ENCODE measurements at places on chromosomes 16 and 17.

- DNase-seq, result no peak
Observed at GRCh38 chr16:71570144-71570543, 6.7 kb downstream of the TAT start.

DNA sequence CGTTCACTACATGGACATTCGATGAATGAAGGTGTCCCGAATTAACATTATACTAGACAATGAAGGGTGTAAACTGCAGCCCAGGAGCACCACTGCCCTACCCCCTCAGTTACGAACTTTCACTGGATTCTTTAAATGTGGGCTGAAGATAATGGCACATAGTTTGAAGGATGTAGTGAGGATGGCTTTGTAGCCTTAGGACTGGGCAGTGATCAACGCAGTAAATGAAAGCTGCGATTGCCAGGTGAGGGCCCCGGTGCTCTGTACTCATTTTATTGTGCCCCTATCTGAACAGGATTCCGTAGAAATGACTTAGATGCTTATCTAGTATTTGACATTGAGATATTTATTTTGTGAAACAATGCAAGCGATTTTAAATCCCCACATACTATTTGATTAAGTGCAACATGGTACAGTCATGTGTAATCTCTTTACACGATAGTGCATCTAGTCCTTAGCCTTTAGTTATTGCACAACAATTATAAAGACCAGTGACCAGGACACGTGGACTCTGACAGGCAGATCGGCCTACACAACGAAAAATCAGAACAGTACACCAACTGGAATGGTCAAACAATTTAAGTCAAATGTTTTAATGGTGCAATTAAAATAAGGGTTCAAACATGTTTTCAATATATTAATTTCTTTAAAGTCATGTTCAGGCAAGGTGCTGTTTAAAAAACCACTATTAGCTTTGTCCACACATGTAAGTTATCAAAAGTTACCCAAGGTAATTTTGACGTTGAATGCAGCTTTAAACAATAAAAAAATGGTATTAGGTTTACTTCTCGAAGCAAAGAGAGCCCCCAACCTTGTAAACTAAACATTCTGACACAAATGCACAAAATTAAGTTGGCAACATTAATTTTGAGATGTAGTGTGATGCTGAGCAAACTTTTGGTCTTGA lies 17.4 kb upstream of the ERN1 start:
- DNase-seq, result peak; percentile 34

- peak; percentile 14 for DNase-seq
Observed at GRCh38 chr17:68057531-68057952, 22.0 kb downstream of the KPNA2 start.

- no peak for DNase-seq
Observed at GRCh38 chr16:52991572-52991971, 61.1 kb downstream of the CHD9NB start.

GRCh38 chr17:16287563-16288027 lies 65.7 kb downstream of the CENPV start:
- DNase-seq, result peak; percentile 16

- no peak for DNase-seq
Observed at GRCh38 chr17:39965017-39965699, 2.4 kb downstream of the GSDMA start.

DNA sequence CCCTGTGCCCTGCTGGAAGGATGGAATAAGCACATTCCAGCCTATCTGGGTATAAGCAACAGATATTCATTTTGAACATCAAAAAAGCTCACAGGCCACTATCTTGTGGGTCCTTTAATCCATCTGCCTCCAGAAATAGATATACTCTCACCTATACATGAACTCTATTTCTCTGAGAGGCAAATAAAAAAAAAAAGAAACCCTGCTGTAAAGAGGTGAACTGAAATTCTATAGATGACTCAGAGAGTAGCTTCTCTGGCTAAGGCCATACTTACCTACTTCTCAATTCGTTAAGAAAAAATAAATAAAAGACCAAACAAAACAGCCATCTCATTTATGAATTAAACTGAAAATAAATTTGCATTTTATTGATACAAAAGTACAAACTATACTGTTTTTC lies 86.3 kb downstream of the DYNLRB2 start:
- DNase-seq, result no peak

GRCh38 chr16:85615014-85615851 lies 2.1 kb downstream of the GSE1 start:
- no peak for DNase-seq

GRCh38 chr17:29279397-29280070 lies 14.4 kb downstream of the NUFIP2 start:
- no peak for DNase-seq

DNA sequence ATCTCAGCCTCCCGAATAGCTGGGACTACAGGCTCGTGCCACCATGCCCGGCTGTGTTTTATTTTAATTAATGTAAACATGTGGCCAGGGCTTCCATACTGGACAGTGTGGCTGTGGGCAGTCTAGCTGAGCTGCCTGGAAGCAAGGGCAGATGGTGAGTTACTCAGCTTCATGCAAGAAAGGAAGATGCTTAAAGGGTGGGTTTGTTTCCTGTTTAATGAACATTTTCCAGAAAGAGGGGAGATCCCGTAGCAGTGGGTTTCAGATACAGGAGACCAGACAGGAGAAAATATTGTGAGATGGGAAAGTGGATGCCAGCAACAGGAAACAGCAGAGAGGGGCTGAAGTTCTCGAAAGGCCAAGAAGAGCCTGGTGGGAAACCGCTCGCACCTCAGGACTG lies 7.3 kb downstream of the MAPK8IP3 start:
- DNase-seq, result no peak

DNA sequence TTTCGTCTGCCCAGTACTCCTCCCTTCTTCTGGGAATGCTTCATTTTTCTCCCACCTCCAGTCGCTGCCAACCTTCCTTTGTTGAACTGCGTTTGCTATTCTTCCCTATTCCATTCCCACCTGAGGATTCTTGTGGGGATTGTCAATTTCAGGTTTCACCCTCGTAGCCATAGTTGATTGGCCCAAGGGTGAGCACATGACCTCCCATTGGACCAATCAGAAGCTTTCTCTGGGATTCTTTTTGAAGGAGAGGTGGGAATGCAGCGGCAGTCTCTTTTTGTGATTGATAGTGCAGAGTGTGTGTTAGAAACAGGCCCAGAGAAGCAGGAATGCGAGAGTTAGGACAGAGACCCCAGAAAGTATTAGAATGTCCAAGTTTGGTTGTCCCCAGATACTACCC lies 49.1 kb upstream of the GPRC5B start:
- no peak for DNase-seq

GRCh38 chr16:89722392-89723278 lies 1.3 kb downstream of the ZNF276 start:
- peak; percentile 49 for DNase-seq

GRCh38 chr17:17778308-17779014 lies 58.3 kb downstream of the SREBF1 start:
- DNase-seq, result no peak

GRCh38 chr16:8589057-8589899 lies 1.0 kb downstream of the TMEM114 start:
- no peak for DNase-seq

DNA sequence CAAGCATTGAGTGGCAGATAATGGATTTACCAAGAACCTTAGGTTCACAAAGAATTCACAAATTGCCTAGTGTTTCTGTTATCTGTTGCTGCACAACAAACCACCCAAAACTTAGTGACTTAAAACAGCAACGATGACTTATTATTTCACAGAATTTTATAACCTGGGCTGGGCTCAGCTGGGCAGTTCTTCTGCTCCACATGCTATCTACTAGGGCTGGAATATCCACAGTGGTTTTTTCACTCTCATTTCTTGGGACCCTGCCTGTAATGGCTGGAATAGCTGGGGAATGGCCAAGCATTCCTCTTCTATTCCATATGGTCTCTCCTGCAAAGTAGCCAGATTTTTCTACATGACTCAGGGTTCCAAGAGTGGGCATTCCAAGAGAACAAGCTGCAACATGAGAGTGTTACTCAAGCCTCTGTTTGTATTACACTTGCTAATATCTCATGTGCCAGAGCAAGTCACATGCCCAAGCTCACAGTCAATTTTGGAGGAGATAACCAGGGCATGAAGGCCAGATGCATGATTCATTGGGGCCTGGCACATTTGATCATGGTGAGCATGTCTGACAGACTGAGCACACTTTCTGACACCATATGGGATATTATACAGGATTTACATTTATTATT lies 4.9 kb upstream of the PSMD7 start:
- DNase-seq, result peak; percentile 9

DNA sequence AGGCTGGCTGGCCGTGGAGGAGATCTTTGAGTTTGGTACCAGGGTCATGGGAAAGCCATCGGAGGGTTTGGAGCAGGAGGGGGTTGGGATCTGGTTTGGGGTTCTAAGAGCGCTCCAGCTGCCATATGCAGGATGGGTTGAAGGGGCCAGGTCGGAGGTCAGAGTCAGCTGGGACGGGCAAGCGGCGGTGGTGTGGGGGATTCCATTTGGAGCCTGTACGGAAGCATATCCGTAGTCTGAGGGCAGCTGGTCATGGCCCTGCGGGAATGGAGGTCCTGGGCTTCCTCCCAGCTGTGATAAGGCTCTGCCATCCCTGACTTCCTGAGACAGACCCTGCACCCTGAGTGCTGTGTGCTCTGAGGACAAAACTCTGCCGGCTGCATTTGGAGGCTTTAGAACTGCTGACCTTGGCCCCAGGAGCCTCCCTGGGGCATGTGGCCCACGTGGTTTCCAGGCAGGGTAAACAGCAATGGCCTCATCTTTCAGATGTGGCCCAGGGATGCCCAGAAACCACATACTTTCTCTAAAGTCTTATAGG lies 46.5 kb downstream of the ATP2C2 start:
- no peak for DNase-seq

- peak; percentile 55 for DNase-seq
Observed at GRCh38 chr17:42519546-42520491, 16.2 kb upstream of the NAGLU start.

DNA sequence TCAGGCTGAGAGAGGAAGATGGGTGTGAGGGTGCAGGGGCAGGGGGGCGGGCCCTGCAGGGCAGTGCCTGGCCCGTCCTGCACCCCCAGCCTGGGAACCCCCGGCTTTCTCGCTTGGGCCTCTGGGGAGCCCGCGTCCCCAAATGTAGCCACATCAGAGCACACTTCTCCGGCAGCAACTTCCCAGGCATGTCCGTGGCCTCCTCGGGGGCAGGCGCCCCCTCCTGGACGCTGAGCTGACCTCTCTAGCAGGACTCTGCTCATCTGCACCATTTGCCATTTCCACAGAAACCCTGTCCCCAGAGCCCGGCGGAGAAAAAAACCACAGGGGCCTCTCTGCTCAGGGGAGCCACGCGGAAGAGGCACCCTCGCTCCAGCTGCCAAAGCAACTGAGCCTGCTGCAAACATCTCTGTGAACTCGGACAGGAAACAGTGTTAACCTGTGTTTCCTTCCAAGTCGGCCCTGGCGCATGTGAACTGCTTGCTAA lies 63.4 kb downstream of the KLHDC4 start:
- DNase-seq, result no peak

DNA sequence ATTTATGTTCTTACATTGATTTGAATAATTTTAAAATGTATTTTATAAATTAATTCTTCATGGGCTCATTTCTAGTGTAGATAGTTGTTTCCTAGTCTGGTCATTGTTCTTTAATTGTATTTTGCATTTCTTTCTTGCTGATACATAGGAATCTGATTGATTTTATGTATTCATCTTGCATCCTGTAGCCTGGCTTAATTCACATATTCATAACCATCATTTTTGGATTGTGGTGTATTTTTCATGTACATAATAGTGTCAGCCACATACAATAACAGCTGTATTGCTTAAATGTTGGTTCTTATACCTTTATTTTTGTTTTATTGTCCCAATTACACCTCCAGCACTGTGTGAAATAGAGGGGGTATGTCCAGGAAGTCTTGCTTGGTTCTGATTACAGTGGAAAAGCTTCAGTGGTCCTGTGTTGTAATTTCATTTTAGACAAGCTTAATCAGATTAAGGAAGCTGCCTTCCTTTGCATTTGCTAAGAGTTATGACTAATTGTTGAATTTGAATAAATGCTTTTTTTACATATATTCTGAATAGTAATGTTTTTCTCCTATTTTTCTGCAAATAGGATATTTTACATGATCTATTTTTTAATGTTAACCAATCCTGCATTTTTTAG lies 103.7 kb downstream of the USP22 start:
- no peak for DNase-seq

GRCh38 chr17:77579131-77579530 lies 379.4 kb upstream of the TNRC6C start:
- DNase-seq, result no peak

GRCh38 chr17:17545984-17546383 lies 45.5 kb downstream of the PEMT start:
- DNase-seq, result no peak

- no peak for DNase-seq
Observed at GRCh38 chr17:44932096-44932786, 15.3 kb downstream of the KIF18B start.

DNA sequence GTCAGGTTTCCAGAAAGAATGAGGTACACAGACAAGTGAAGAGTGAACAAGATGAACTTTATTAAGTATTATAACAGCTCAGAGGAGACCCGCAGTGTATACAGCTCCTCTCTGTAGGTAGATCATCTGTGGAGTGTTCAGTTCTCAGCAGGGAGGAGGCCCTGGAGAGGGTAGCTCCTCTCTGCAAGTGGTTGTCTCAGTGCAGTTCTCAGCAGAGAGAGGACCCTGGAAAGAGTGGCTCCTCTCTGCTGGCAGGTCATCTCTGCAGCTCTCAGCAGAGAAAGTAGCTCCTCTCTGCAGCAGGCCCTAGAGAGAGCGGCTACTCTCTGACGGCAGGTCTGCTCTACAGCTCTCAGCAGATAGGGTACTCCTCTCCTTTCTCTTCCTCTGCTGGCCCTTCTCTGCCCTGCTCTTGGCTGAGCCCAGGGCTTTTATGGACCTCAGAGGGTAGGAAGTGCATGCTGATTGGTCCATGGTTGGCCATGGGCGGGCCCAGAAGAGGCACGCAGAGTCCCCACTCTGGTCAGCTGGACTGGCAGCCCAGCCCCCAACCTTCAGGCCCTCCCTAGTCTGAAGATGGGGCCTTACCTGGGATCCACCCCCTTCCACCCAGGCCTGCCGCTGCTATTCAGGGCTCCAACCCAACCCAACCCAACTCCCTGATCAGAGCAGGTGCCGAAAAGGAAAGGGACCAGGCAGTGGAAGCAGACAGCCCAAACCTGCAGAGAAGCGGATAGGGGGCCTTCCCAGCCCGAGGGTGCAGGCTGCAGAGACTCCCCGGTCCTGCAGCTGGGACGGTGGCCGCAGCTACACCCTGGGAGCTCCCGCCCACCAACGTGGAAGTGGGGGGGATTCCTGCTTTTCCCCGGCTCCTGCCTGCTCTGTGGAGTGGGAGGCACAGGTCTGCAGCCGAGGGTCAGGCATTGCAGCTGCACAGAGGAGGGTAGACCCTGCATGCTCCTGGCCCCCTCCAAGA lies 18.5 kb upstream of the DNAJA2 start:
- DNase-seq, result no peak

- DNase-seq, result peak; percentile 30
Observed at GRCh38 chr17:56653877-56654276, 60.4 kb downstream of the NOG start.

- no peak for DNase-seq
Observed at GRCh38 chr17:57391857-57392471, 135.6 kb downstream of the MSI2 start.

- peak; percentile 50 for DNase-seq
Observed at GRCh38 chr16:82481455-82481854, 145.3 kb upstream of the CDH13 start.

- DNase-seq, result no peak
Observed at GRCh38 chr16:4123616-4124300, 7.5 kb upstream of the ADCY9 start.
